ENCODE measurements at places on chromosomes 1 and 21.

DNA sequence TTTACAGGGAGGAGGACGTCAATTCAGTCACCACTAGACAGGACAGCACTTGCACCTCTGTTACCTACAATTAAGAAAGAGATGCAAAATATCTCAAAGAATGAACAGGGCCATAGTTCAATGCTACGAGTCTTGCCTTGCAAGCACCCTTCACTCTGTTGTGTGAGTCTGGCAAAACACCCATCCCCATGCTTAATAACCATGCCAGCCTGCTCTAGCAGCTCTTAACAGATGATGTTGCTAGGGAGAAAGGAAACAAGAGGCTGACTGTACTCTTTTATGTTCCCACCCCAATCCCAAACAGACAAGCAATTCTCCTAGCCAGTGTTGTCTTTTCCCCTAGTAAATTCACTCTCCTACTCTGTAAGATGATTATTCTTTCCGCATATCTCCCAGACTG is 5.3 kb downstream of the CBR1 start:
- H3K4me3 ChIP-seq: no peak overlapping the region
- H3K4me1 ChIP-seq: peaks cover 36% of the 10 kb centered on the region
- peaks cover 13% of the 10 kb centered on the region for H3K27me3 ChIP-seq
- DNase-seq: no peak

GRCh38 chr1:16617114-16617631 is 3.8 kb upstream of the NBPF1 start:
- DNase-seq: peak; percentile 52
- no peaks in the 10 kb centered on the region for H3K36me3 ChIP-seq
- no peak overlapping the region for H3K4me3 ChIP-seq
- no peaks in the 10 kb centered on the region for H3K27me3 ChIP-seq
- H3K4me1 ChIP-seq: no peaks in the 10 kb centered on the region

GRCh38 chr1:110007046-110007830 is 22.7 kb downstream of the AHCYL1 start:
- no peak for DNase-seq
- peaks cover 66% of the 10 kb centered on the region for H3K4me1 ChIP-seq

GRCh38 chr1:171220581-171221054 is 27.7 kb upstream of the FMO1 start:
- H3K27ac ChIP-seq: peak overlapping the region; percentile 97
- peak overlapping the region; percentile 78 for H3K4me3 ChIP-seq
- peaks cover 2% of the 10 kb centered on the region for H3K27me3 ChIP-seq
- peaks cover 52% of the 10 kb centered on the region for H3K4me1 ChIP-seq
- DNase-seq: peak; percentile 51

GRCh38 chr1:52435211-52435610 is 30.8 kb downstream of the PRPF38A start:
- peaks cover 77% of the 10 kb centered on the region for H3K36me3 ChIP-seq
- peaks cover 4% of the 10 kb centered on the region for H3K4me1 ChIP-seq
- DNase-seq: no peak
- no peak overlapping the region for H3K27ac ChIP-seq

DNA sequence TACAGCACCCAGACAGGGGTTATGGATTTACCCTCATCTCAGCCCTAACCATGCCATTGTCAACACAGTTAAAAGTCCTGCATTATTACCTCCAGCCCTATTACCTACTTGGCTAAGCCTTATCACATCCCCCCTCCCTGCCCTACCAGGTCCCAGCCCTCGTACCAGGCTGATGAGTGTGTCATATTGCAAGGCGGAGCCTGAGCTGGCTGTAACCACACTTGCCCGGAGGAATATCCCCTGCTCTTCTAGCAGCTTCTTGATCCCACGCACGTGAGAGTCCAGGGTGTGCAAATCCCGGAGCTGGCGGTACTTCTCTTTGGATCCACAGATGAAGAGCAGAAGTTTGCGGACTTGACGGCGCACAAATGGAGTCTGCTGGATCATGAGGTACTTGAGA is 87.4 kb downstream of the UBR4 start:
- H3K36me3 ChIP-seq: peaks cover 83% of the 10 kb centered on the region
- H3K4me3 ChIP-seq: no peak overlapping the region

GRCh38 chr1:170586321-170587252 is 54.6 kb downstream of the GORAB start:
- DNase-seq: no peak
- peaks cover 5% of the 10 kb centered on the region for H3K27me3 ChIP-seq
- no peak overlapping the region for H3K4me3 ChIP-seq
- H3K27ac ChIP-seq: no peak overlapping the region

DNA sequence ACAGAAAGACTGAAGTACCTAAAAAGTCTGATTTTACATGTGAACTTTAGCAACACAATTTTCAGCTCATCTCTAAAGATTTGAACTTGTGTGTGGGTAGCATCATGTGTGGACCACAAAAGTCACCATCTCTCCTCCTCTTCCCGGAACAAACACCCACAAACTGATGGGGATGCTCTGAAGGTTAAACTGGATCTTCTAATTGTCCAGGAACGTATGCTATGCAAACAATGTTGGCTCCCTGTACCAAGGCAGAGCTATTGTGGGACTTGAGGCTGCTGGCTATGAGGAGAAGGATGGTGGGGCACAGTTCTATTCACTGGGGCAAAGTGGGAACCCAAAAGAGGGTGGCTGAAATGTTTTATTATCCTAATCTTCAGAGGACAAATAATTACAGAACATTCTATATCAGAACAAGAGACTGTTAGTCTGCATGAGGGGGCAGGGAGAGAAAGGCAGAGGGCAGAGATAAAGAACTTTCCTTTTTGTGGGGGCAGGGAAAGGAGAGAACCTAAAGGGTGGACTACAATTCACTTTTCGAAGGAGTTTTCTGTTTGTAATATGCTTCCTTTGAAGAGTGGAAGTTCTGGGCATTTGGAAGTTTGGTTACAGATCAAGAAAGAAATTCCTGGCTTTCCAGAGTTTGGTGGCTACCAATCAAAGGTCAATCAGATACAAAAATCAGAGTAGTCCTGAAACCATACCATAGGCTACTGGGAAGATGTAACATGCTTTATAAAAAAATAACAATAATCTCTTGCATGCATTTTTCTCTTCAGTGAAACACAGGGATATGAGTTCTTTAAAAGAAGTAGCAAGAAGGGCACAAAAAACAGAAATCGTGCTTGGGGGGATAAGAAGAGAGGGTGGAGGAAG is 62.9 kb downstream of the GADD45A start:
- H3K36me3 ChIP-seq: no peaks in the 10 kb centered on the region
- H3K27me3 ChIP-seq: no peaks in the 10 kb centered on the region
- H3K4me1 ChIP-seq: peaks cover 82% of the 10 kb centered on the region
- peak overlapping the region; percentile 50 for H3K4me3 ChIP-seq
- peak overlapping the region; percentile 91 for H3K27ac ChIP-seq

DNA sequence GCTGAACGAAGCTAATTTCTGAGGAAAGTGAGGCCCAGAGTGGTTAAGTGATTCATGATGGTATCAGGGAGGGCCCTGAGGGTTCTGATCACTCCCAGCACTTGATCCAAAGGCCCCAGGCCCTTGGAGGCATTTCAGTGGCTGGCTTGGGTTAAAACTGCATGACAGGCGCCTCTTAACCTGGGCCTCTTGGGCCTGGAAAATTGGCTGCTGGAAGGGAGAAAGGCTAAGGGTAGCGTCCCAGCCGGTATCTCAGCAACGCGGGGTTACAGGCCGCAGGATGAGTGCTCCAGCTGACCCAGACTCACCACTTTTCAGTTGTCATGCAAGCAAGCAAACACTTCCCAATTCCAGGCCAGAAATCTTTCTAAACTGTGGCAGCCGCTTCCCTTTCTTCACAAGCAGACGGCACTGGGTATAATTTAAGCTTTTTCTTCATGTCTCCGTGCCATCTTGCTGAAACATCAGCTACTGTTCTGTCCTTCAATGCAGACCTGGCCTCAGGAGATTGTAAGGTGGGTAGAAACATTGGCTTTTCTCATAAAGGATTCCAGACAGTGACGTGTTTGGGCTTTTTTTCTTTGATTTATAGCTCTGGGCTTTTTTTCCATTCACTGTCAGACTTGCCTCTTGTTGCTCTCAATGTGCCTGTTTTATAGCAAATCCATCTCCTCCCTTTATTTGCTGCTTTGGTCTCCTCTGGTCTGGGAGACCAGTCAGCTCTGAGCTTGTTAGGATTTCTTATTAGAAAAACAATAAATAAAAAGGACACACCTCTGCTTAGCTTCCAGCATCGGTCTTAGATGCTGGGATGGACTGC is 229.1 kb downstream of the KCNJ6 start:
- no peak overlapping the region for H3K27ac ChIP-seq
- H3K27me3 ChIP-seq: peaks cover 17% of the 10 kb centered on the region
- peaks cover 10% of the 10 kb centered on the region for H3K4me1 ChIP-seq
- DNase-seq: no peak
- no peaks in the 10 kb centered on the region for H3K36me3 ChIP-seq

- no peak overlapping the region for H3K4me3 ChIP-seq
- peaks cover 61% of the 10 kb centered on the region for H3K4me1 ChIP-seq
- no peak for DNase-seq
- H3K27ac ChIP-seq: peak overlapping the region; percentile 10
- H3K27me3 ChIP-seq: peaks cover 3% of the 10 kb centered on the region
- no peaks in the 10 kb centered on the region for H3K36me3 ChIP-seq
These were observed 20.4 kb downstream of the KCNN3 start for GRCh38 chr1:154849645-154850131.

DNA sequence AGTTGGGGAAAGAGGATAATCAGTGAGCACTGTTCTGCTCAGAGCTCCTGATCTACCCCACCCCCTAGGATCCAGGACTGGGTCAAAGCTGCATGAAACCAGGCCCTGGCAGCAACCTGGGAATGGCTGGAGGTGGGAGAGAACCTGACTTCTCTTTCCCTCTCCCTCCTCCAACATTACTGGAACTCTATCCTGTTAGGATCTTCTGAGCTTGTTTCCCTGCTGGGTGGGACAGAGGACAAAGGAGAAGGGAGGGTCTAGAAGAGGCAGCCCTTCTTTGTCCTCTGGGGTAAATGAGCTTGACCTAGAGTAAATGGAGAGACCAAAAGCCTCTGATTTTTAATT is 42.7 kb downstream of the YARS1 start:
- peaks cover 37% of the 10 kb centered on the region for H3K4me1 ChIP-seq
- no peak overlapping the region for H3K4me3 ChIP-seq
- H3K27ac ChIP-seq: peak overlapping the region; percentile 75
- DNase-seq: no peak
- peaks cover 47% of the 10 kb centered on the region for H3K36me3 ChIP-seq

- DNase-seq: no peak
- H3K4me3 ChIP-seq: no peak overlapping the region
These were observed 21.3 kb upstream of the UMODL1 start for GRCh38 chr21:42049578-42050430.

- H3K27me3 ChIP-seq: no peaks in the 10 kb centered on the region
- peak overlapping the region; percentile 11 for H3K27ac ChIP-seq
- peaks cover 41% of the 10 kb centered on the region for H3K36me3 ChIP-seq
- peaks cover 23% of the 10 kb centered on the region for H3K4me1 ChIP-seq
- DNase-seq: no peak
These were observed 41.3 kb downstream of the DYRK1A start for GRCh38 chr21:37407719-37408420.

- peaks cover 22% of the 10 kb centered on the region for H3K4me1 ChIP-seq
- no peak overlapping the region for H3K4me3 ChIP-seq
- no peak for DNase-seq
- no peak overlapping the region for H3K27ac ChIP-seq
- no peaks in the 10 kb centered on the region for H3K36me3 ChIP-seq
These were observed 131.7 kb upstream of the ERRFI1 start for GRCh38 chr1:8157765-8158164.

GRCh38 chr1:178010674-178011464 is 41.0 kb upstream of the SEC16B start:
- no peaks in the 10 kb centered on the region for H3K4me1 ChIP-seq
- DNase-seq: no peak
- H3K27ac ChIP-seq: no peak overlapping the region

GRCh38 chr1:65527190-65527589 is 106.7 kb downstream of the LEPR start:
- no peaks in the 10 kb centered on the region for H3K36me3 ChIP-seq
- no peak overlapping the region for H3K27ac ChIP-seq
- H3K4me3 ChIP-seq: no peak overlapping the region
- DNase-seq: no peak

DNA sequence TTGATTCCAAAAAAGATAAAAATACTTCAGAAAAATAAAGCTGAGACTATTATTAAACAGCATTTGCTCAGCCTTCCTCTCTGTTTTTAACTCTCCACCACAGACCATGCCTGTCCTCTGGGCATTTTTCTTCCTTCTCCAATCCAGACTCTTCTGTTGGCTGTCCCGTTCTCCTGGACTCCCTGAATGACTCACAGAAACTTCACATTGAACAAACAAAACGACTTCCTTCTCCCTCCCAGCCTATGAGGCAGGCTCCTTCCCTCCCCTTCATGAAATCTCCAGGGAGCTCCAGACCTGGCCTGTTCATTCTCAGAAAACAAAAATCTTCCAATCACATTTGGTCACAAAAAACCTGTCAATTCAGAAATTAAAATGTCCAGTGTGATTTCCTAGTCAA is 421.3 kb downstream of the NPHP4 start:
- H3K36me3 ChIP-seq: peaks cover 4% of the 10 kb centered on the region
- H3K27me3 ChIP-seq: peaks cover 38% of the 10 kb centered on the region
- H3K4me3 ChIP-seq: no peak overlapping the region
- H3K27ac ChIP-seq: no peak overlapping the region
- peaks cover 24% of the 10 kb centered on the region for H3K4me1 ChIP-seq
- no peak for DNase-seq

DNA sequence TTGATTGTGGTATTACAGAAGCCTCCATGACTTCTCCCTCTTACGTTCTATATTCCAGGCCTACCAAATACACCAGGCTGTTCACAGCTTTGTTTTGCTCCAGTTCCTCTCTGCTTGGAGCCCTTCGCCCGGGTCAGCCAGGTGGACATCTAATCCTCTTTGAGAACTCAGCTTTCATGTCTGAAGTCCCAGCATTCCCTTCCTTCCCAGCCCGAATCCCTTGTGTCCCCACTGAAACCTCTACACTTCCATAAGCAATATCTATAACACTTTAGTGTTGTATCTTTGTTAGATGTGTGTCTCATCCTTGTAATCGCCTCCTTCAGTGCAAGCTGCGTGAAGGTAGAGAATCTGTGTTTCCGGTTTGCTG is 1.9 kb downstream of the RNF11 start:
- peaks cover 20% of the 10 kb centered on the region for H3K4me1 ChIP-seq
- H3K27ac ChIP-seq: no peak overlapping the region
- H3K4me3 ChIP-seq: no peak overlapping the region
- H3K27me3 ChIP-seq: peaks cover 10% of the 10 kb centered on the region
- peaks cover 3% of the 10 kb centered on the region for H3K36me3 ChIP-seq

- no peaks in the 10 kb centered on the region for H3K27me3 ChIP-seq
- H3K27ac ChIP-seq: no peak overlapping the region
- H3K4me3 ChIP-seq: no peak overlapping the region
These were observed 5.3 kb downstream of the PSRC1 start for GRCh38 chr1:109277434-109278204.

DNA sequence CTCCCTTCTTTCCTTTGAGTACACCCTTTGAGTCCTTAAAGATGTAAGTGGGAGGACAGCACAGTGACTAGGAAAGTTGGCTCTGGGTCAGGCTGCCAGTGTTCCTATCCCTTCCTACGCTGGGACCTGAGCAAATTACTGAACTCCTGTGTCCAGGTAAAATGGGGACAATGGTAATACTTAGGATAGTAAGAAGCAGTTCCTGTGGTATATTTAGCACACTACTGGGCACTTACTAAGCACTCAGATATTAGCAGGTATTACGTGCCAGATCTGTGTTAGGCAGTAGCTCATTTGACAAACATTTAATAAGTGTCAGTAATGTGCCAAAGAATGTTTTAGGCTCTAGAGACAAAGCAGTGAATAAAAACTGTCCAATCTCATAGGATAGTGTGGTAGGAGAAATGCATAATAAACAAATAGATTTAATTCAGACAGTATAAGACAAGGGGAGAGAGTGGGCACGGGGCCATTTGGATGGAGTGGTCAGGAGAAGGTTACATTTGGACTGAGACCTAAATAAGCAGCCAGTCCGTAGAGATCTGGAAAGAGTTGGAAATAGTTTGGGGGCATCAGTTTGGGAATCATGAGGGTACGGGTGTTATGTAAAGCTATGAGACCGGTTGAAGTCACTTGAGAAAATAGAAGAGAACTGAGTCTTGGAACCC is 26.2 kb upstream of the ZFP69B start:
- H3K4me1 ChIP-seq: peaks cover 18% of the 10 kb centered on the region
- no peak overlapping the region for H3K4me3 ChIP-seq
- H3K36me3 ChIP-seq: peaks cover 19% of the 10 kb centered on the region
- no peak for DNase-seq

Measured in nephron progenitor cell (in vitro differentiated cells).